ENCODE measurements at places on chromosomes 16 and 17.
A peak's percentile ranks its signal among the peaks of the same experiment; 100 is the strongest.

GRCh38 chr16:11605564-11605886 is 18.8 kb upstream of the LITAF start:
- no peak for DNase-seq

DNA sequence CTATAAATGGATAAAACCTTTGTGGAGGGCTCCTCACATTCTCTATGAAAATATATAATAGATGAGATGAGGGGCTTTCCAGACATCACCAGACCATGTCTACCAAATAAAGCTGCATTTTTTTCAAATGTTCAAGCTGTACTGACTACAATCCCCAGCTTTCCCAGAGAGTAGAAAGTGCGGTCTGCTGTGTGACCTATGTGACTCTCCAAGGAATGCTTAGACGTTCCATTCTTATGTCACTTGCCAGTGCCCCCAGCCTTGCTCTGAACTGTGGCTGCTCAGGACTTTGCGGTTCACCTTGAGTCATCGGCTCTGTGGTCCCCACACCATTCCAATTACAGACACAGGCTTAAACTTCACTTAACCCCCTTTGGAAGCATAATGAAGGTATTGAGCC is 47.8 kb upstream of the SCNN1B start:
- peak; percentile 8 for DNase-seq

- peak; percentile 67 for DNase-seq
Observed at GRCh38 chr17:76547183-76547641, 7.4 kb downstream of the PRCD start.

DNA sequence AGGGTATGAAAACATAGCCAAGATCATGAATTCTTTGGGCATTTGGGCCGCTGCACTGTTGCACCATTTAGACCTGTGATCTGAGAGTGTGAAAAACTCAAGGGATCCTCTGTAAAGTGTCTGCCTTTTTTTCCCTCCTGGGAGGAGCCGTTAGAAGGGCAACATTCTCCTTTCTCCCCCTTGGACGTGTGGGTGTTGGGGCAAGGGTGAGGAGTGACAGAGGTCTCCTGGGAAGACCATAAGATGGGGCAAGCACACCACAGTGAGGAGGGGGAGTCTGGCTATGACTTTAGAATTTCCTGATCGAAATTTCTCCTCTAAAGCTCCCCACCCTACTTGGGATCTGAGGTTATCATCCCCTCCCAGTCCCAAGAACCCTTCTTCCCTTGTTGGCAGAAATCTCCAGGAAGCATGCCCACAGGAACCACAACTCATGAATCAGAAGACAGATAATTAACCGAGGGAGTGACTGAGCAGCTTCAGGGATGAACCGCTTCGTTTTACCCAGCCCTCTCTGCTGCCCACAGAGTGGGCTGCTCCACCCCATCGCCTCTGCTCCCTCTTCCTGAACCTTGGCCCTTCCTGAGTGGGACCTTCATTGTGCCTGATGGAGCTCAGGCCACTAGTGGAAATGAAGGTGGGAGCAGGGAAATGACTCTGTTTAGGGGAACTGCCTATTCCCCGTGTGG is 4.2 kb downstream of the ITGB3 start:
- DNase-seq, result peak; percentile 78

DNA sequence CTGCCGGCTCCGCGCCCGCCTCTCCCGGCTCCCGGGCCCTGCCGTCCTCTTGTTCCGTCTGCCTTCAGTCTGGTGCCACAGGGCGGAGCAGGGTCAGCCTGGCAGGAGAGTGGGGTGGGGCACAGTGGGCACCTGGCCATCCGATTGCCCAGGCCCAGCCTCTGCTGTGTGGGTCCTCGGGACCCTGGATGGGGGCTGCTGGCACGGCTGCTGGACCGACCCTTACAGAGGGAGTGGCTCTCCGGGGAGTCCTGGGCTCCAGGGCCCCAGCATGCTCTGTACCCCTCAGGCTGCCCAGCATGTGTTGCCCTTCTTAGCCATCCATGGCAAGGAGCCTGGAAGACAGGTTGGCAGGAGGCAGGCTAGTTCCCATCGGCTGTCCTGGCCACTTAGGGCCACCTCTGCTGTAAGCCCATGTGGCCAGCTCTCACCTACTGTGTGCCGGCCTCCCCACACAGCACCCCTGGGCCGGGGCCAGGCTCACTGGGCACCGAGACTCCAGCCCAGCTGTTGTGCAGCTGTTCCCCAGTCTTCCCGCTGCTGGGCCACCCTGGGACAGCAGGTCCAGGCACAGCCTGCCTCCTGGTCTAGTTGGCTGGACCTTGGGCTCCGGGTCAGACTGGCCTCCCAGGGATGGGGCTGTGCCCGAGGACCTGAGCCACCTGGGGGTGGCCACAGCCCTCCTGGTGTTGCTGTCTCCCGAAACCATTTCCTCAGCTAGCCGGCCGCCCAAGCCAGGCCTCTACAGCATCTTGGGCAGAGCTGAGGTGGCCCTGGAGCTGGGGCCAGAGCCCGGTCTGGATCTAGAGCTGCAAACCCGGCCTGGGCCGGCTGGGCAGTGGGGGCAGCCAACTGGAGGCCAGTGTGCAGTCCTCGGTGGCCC is 24.9 kb downstream of the BAHCC1 start:
- DNase-seq, result no peak

- peak; percentile 90 for DNase-seq
Observed at GRCh38 chr17:66494023-66494803, 191.8 kb downstream of the PRKCA start.

- no peak for DNase-seq
Observed at GRCh38 chr17:70208080-70208794, 38.9 kb downstream of the KCNJ2 start.

GRCh38 chr16:86191663-86192062 is 292.7 kb downstream of the IRF8 start:
- DNase-seq, result no peak

GRCh38 chr17:61431594-61432311 is 20.5 kb upstream of the TBX4 start:
- DNase-seq, result no peak

DNA sequence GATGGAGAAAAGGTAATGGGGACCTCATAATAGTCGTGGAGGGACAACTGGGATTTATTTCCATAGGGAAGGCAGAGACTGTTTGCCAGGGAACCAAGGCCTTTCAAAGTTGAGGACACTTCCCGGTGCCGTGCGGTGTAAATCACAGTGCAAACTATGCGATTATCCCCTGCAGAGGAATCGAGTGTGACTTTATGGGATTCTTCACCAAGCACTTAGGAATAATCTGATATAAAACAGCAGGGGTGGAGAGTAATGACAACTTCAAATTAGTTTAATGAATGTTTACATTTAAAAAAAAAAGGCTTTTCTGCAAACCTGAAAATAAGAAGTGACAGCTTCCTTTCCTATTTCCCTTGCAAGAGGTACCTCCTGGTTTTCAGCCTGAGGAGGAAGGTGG is 538.2 kb downstream of the MAF start:
- DNase-seq, result no peak

GRCh38 chr16:50210266-50211038 is 55.9 kb upstream of the ADCY7 start:
- DNase-seq, result peak; percentile 87

- DNase-seq, result no peak
Observed at GRCh38 chr16:55039511-55039910, 108.8 kb downstream of the IRX5 start.

DNA sequence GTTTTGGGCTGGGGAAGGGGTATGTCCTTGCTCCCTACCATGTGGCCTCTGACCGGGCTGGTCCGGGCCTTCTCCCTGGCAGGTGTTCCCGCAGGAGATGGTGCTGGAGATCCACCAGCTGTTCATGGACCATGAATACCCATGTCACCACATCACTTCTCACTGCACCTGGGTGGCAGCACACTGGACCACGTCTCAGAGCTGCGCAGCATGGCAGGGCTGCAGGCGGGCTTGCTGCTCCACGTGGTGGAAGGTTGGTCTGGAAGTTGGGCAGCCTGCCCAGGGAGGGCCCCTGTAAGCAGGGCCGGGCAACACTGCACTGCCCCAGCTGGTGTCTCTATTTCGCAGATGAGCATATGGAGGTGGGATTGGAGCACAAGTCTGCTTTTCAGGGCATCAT is 169.5 kb upstream of the ZNF267 start:
- DNase-seq, result no peak

- DNase-seq, result no peak
Observed at GRCh38 chr17:45136846-45137560, 1.5 kb downstream of the ACBD4 start.

GRCh38 chr16:4910828-4911227 is 26.1 kb downstream of the PPL start:
- DNase-seq, result no peak

GRCh38 chr17:58679263-58680037 is 12.4 kb downstream of the TEX14 start:
- DNase-seq, result no peak

GRCh38 chr16:27973678-27974077 is 89.8 kb downstream of the GSG1L start:
- no peak for DNase-seq

- DNase-seq, result peak; percentile 72
Observed at GRCh38 chr16:67000384-67001351, 12.3 kb downstream of the CES4A start.

GRCh38 chr17:59002126-59002525 is 104.6 kb downstream of the TRIM37 start:
- no peak for DNase-seq

DNA sequence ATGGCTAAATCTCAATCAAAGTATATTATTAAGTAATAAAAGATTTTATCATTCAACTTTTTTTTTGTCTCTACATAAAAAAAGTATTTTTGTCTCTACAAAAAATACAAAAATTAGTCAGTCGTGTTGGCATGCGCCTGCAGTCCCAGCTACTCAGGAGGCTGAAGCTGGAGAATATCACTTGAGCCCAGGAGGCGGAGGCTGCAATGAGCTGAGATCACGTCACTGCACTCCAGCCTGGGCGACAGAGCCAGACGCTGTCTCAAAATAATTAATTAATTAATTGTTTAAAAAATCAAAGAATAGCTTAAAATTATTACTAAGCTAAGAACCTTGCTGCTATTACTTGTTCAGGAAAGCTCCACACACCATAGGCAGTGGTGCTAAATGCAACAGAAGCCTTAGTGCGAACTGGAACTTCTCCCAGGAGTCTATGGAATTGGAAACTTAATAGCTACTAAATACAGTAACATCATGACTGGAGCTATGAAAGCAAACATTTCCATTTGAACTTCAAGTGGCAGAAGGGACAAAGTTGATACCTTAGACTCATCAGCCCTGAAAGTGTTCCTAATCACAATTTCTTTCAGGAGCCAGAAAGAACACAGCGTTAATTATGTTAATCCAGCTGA is 22.6 kb downstream of the ADCY9 start:
- no peak for DNase-seq

DNA sequence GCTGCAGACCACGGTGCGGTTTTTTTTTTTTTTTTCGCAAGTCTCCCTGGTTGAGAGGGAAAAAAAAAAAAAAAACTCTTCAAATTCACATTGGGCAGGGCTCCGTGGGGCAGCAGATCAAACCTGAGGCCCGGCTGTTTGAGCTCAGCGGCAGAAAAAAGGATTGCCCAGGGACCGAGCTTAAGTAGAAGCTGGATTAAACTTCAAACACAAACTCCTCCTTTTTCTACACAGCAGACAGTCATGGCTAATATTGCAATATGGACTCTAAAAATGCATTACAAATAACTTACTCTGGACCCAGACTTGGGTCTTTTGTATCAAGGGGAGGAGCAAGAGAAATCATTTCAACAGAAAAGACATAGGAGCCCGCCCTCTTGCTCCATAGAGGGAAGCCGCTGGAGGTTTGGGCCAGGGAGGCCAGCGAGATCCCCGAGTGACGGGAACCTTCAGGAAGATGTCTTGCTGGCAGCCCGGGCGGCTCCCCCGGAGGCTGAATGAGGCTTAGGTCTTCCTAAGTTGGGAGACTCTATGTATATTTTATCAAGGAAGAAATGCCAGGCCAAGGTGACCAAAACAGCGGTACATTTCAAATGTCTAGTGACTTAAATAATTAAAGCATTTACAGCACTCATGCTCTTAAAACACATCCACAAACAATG is 167.7 kb downstream of the ZNF423 start:
- DNase-seq, result no peak

- DNase-seq, result no peak
Observed at GRCh38 chr17:34203018-34203638, 52.0 kb upstream of the CCL2 start.

- DNase-seq, result no peak
Observed at GRCh38 chr17:57296231-57296630, 39.9 kb downstream of the MSI2 start.

DNA sequence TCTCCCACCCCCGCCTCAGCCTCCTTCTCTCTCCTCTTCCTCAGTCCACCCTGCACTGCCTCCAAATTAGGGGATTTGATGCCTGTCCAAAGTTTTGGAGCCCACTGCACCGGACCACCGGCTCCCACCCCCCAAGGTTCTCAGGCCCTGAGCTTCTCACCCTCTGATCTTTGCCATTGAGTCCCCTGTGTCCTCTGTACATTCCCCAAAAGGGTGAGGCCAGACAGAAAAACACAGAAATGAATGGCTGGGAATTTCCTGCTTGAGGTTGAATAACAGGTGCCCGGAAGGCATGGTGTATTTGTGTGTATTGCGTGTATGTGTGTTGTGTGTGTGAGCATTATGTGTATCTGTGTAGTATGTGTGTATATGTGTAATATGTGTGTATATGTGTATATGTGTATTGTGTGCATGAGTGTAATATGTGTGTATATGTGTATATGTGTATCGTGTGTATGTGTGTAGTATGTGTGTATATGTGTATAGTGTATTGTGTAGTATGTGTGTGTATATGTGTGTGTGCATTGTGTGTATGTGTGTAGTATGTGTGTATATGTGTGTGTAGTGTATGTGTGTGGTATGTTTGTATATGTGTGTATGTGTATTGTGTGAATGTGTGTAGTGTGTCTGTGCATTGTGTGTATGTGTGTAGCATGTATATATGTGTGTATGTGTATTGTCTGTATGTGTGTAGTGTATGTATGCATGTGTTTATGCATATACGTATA is 16.0 kb upstream of the CCL17 start:
- no peak for DNase-seq

GRCh38 chr17:56707312-56708219 is 114.1 kb downstream of the NOG start:
- no peak for DNase-seq

- DNase-seq, result no peak
Observed at GRCh38 chr16:75801307-75801706, 75.0 kb upstream of the CPHXL start.

GRCh38 chr17:63495491-63495890 is 18.6 kb downstream of the ACE start:
- DNase-seq, result no peak

- DNase-seq, result no peak
Observed at GRCh38 chr17:80294210-80294609, 33.6 kb downstream of the RNF213 start.

DNA sequence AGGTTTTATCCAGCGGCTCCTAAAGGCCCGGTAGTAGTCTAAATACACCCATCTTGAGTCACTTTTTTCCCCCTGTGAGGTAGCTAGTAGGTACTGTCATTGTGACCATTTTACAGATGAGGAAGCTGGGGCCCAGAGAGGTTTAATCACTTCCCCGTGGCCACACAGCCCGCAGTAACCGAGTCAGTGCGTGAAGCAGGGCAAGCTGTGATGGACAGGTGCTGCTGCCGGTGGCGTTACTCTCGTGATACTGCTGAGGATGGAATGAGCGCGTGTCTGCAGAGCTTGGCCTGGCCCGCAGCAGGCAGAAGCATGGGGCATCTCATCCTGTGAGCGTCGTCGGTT is 226.3 kb upstream of the CIBAR2 start:
- no peak for DNase-seq
